ENCODE measurements at places on chromosomes 16 and 17. TPM values are rescaled to one million over a fixed set of nuclear protein-coding genes. Genes with fewer than 3 reads are reported as not detected.

RAMP2 gene
- total RNA-seq, result 90.6 TPM

KRT13 gene
- total RNA-seq, result not detected

WDR59 gene
- total RNA-seq, result 16.3 TPM

RHBDL3 gene
- 0.31 TPM for total RNA-seq

TEKT3 gene
- total RNA-seq, result not detected

PRSS33 gene
- total RNA-seq, result not detected

MYO19 gene
- 103 TPM for total RNA-seq

CDT1 gene
- total RNA-seq, result 0.19 TPM

C16orf92 gene
- not detected for total RNA-seq

HASPIN gene
- not detected for total RNA-seq

ARL5C gene
- total RNA-seq, result not detected

KRTAP1-5 gene
- not detected for total RNA-seq

HOXB1 gene
- not detected for total RNA-seq
